ENCODE measurements at places on chromosomes 1 and 21. TPM values are rescaled to one million over a fixed set of nuclear protein-coding genes. Genes with fewer than 3 reads are reported as not detected.

GRCh38 chr1:224266915-224267856 is 62.8 kb downstream of the NVL start:
- no peak for DNase-seq

GRCh38 chr21:42655796-42656770 is 2.7 kb downstream of the PDE9A start:
- DNase-seq, result no peak

- DNase-seq, result no peak
These were observed 26.9 kb downstream of the UCK2 start for GRCh38 chr1:165854101-165854845.

DNA sequence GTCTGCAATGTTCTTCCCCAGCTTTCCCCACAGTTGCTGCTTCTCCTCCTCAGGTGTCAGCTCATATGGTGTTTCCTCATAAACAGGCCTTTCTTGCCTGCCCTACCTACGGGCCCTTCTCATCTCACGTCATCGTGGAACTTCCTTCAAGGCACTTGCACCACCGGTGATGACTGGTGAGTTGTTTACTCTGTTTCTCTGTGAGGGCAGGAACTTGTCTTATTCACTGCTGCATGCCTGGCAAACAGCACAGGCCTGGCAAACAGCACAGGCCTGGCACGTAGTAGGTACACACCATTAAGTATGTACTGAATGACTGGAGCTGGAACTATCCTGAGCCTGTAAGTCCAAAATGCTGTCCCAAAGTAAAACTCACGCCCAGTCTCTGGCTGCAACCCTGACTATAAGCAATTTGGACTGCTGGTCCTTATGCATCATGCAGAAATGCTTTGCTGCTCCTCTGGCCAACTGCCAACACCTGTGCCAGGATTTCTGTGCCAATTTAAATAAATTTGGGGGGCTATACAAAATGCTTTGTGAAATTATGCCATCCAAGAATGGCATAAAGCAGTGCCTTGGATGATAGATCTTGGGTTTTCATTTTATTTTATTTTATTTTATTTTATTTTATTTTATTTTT is 25.7 kb downstream of the STK40 start:
- no peak for DNase-seq

- DNase-seq, result no peak
These were observed 6.9 kb upstream of the TRIM62 start for GRCh38 chr1:33188572-33189275.

- no peak for DNase-seq
These were observed 110.7 kb downstream of the CRYAA start for GRCh38 chr21:43279578-43279894.

- DNase-seq, result no peak
These were observed 4.0 kb upstream of the CSF3R start for GRCh38 chr1:36486439-36487335.

GRCh38 chr21:33434770-33435360 is 31.7 kb downstream of the IFNGR2 start:
- DNase-seq, result no peak

DNA sequence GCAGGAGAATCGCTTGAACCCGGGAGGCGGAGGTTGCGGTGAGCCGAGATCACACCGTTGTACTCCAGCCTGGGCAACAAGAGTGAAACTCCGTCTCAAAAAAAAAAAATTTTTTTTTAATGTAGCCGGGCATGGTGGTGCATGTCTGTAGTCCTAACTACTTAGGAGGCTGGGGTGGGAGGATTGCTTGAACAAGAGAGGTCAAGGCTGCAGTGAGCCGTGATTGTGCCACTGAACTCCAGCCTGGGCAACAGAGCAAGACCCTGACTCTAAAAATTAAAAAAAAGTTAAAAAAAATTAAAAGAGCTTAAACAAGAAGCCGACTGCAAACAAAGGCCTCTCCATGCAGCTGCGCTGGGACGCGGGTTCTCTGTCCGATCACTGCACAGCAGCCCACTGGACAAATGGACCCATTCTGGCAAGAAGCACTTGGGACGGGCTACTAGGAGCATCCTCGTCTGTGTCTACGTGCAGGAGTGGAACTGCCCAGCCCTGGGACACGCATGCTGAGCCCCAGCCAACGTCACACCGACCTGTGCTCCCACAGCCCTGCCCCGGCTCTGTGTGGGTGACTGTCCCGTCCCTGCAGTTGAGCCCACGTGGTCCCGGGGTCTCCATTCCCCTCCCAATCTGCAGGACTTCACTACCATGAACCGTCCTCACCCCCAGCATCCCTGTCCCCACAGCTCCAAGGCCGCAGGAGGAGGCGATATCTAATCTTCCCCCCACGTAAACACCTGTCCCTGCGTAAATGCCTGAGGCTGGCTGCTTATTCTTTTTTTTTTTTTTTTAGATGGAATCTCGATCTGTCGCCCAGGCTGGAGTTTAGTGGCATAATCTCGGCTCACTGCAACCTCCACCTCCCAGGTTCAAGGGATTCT is 12.3 kb downstream of the SLC35E2B start:
- no peak for DNase-seq

DNA sequence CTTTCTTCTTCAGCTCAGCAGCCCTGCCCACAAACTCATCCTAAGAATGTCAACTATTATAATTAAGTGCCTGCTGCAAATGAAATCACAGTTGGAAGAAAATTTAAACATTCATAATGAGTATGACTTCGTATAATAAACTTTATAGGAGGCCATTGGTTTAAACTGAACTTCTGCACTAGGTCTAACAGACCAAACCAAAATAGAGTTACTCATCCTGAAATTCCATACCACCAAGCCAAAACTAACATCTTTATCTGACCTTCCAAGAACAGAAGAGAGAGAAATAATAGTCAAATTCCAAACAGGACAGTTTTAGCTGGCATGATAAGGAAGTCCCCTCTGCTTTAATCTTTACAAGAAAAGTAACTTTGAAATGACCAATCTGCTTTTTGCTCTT is 472.4 kb upstream of the PRMT6 start:
- DNase-seq, result no peak

DNA sequence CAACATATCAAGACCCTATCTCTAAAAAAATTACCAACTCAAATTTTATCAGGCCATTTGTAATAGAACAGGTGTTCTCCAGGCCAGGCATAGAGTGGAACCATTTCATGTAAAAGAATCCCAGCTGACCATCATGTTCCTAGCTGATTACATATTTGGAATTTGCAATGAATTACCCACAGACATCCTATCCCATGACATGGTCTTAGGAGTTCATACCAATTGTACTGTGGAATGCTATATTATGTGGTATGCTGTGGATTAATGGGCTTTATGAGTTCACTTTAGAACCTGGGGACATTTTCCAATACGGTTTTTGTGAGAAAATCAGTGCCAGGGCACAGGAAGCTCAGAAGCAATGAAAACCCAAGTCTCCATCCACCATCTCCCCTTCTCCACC is 110.3 kb downstream of the ZNF281 start:
- no peak for DNase-seq

DNA sequence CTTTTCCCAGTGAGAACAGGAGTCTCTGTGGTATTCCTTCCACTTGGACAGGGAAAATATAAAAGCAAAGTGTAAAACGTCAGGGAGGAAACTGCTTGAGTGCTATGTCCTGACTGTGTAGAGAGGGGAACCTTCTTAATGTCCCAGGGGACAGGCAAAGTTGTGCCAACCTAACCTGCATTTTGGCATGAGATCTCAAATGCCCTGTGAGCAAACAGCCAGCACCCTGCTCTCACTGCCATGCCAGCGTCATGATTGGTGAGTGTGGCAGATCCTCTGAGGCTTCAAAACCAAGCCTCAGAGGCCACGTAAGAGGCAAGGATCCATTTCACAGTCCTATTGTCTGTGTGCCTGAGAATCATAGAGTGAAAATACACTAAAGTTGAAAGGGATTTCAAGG is 49.7 kb upstream of the RAP1A start:
- DNase-seq, result no peak

Gene C1orf53
- total RNA-seq, result 6.4 TPM

Gene C1orf210
- 2.2 TPM for total RNA-seq

Gene FTCD
- total RNA-seq, result not detected

Gene LEFTY1
- total RNA-seq, result not detected

Gene DPT
- total RNA-seq, result 154 TPM
